ENCODE measurements at places on chromosomes 5 and 9. TPM values are rescaled to one million over a fixed set of nuclear protein-coding genes. Genes with fewer than 3 reads are reported as not detected.

The ADAMTS12 gene
- 1.0 TPM for total RNA-seq

DNA sequence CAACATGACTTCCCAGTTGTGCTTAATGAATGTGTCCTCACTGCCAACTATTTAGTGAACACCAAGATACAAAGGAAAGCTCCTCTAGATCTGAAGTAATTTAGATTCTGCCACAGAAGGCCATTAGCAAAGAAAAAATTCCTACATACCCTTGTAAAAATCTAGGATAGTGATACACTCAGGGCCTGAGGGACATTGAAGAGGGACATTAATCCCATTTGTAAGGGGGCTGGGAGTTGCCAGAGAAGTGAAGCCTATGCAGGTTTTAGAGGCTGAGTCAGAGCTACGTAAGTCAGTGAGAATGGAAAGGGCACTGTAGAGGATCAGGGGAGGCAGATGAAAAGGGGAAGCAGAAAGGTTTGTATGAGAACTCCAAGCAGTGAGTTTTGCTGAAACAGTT lies 286.9 kb upstream of the TARS1 start:
- DNase-seq = no peak

The CETN3 gene
- 6.2 TPM for total RNA-seq

The SLC6A7 gene
- total RNA-seq = not detected

GRCh38 chr5:54383941-54384340 lies 71.6 kb upstream of the HSPB3 start:
- DNase-seq = no peak

- DNase-seq = no peak
These were observed 34.6 kb downstream of the MARVELD2 start for GRCh38 chr5:69449511-69449910.

The TNC gene
- total RNA-seq = 94.7 TPM

GRCh38 chr5:132011622-132012343 lies at the start of gene ACSL6:
ACSL6 (minus strand) TSS chr5:132011658; CDS start chr5:132011553, 105 bp downstream.
- DNase-seq = peak; percentile 75

GRCh38 chr5:57552033-57552432 lies 69.4 kb upstream of the ACTBL2 start:
- no peak for DNase-seq

DNA sequence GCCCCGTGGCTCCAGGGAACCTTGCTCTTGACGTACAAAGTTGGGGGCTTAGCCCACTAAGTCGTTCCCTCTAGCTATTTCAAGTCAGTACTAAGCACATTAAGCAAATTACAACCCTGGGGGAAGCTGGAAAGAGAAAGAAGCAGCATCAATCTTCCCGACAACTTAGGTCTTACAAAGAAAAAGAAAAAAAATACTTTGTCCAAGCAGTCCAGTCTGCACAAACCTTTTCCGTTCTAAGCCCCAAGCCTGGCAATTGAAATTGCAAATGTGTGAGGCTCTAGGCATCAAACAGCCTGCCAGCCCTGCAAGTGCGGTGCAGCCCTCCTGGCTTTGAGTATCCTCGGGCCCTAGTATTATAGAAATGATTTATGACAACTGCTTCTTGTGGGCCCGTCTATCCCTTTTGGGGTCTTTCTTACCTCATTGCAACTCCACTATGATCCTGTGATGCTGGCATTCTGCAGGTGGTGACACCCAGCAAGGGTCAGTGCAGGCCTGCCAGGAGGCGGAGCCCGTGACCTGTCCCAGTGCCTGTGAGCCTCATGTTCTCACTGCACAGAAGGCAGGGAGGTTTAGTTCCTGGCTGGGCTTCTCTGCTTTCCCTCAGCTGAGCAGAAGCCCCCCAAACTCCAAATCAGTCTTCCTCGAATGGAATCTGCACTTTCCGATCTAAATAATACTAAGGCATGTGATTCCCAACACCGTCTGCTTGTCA lies 232.3 kb upstream of the IRX2 start:
- no peak for DNase-seq

The HBEGF gene
- total RNA-seq = 35.0 TPM

- no peak for DNase-seq
These were observed 242.2 kb downstream of the PJA2 start for GRCh38 chr5:109167586-109167985.

- DNase-seq = no peak
These were observed 4.3 kb downstream of the ERAP2 start for GRCh38 chr5:96880444-96881164.

The TSLP gene
- 0.42 TPM for total RNA-seq

The DAB2 gene
- total RNA-seq = 37.1 TPM

DNA sequence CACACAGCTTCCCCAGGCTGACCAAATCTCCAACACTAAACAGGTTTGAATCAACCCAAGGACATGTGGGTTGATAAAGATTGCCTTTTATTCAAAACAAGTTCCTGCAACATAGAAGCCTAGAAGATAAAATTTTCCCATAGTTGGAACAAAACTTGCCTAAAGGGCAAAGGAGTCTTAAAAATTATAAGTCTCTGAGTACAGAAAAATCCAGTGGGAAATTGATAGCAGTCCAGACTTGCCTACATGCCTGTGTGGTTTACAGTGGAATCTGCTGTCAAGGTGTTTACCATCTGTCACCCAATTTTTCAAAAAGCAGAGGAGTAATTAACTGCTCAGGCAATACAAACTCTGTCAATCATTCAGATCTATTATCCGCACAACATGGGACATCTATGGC lies 168.2 kb downstream of the PPP2R2B start:
- DNase-seq = no peak

- no peak for DNase-seq
These were observed 84.3 kb upstream of the OTULINL start for GRCh38 chr5:14497311-14497710.

- DNase-seq = no peak
These were observed 41.1 kb downstream of the LAMC3 start for GRCh38 chr9:131049829-131050715.

The FGF1 gene
- 0.74 TPM for total RNA-seq

DNA sequence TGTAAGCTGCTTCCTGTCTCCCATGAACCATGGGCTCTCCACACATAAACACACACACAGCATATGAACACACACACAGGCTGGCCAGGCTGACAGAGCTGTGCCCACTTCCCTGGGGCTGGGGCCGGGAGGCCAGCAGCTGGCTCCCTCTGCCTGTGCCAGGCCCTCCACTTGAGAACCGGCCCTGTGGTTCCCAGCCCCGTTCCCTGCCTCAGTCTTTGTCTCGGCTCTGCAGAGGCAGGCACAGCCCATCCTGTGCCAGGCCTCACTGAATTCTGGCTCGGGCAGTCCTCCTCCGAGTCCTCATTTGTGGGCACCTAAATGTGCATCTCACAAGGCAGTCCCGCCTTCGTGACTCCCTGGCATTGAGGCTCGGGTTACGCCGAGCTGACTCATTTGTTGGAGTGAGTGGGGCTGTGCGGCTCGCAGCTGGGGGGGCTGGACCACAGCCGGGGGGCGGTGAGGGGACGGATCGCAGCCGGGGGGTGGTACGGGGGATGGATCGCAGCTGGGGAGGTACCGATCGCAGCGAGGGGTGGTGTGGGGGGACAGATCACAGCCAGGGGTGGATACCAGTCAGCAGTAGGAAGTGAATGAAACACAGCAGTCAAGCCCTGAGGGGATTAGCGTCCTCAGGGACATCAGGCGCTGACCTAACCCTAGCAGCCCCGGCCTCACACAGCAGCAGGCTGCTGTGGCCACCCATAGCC lies 72.3 kb downstream of the PSMB7 start:
- peak; percentile 91 for DNase-seq

- DNase-seq = peak; percentile 45
These were observed 297.7 kb upstream of the CD180 start for GRCh38 chr5:67494186-67494855.
